ENCODE measurements at places on chromosomes 1 and 21.

GRCh38 chr1:7402548-7402850, 368.6 kb upstream of the VAMP3 start:
- no peak for DNase-seq

DNA sequence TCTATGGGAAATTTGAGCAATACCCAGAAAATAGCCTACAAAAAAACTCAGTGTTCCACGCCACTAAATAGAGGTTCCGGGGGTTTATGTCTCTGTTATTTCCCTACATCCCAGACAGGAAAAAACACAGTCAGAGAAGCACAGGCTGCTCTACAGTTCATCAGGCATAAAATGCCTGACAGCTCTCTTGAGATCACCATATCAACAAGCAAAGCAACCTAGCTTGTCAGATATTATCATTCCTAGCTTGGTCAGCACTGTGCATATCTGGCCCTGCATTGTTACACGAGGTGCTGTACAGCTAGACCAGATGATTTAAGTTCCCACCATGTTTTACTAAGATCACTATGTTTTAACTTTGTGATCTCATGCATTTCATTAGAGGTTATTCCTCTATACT, 172.6 kb downstream of the PTPRC start:
- no peak for DNase-seq

GRCh38 chr1:53621144-53621543, 117.8 kb downstream of the GLIS1 start:
- no peak for DNase-seq

GRCh38 chr1:169782596-169782995, 12.1 kb downstream of the METTL18 start:
- DNase-seq: no peak

DNA sequence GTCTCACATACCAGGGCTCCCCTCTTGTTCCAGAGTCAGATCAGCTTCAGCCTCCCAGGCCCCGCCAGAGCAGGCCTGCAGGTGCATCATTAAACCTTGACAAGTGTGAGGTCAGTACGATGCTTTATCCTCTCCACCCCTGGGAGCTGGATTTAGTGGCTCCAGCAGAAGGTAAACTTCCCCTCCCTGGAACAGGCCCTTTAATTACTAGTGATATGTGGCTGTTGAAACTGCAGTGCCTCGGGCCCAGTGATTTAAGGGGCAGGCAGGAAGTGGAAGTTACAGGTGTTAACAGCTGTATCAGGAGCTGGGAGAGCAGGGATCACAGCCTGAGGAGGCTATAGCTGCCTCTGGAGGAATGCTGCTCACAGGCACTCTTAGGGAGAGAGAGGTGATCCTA, 132.4 kb upstream of the KLHDC7A start:
- DNase-seq: no peak

DNA sequence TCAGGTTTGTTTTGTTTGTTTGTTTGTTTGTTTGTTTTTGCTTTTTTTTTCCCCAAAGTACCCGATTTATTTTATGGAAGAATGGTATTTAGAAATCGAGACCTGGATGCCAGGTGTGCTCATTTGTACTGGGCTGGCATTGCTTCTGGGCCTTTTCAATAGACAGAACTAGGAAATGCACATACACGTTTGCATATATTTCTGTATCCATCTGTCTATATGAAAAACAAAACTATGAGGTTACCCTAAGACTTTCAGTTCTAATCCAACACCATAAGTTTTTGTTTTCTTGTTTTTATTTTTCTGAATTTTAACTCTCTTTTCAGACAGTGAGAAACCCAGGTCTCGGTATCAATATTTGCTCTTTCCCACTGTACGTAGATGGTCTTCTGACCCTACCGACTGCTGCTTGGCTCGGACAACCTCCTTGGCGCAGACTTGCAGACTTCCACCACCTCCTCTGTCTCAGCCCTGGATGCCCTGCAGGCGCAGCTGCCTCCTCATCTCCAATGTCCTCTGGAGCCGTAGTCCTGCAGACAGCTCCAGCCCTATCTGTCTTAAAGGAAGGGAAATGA, 171.7 kb downstream of the NEK7 start:
- no peak for DNase-seq

DNA sequence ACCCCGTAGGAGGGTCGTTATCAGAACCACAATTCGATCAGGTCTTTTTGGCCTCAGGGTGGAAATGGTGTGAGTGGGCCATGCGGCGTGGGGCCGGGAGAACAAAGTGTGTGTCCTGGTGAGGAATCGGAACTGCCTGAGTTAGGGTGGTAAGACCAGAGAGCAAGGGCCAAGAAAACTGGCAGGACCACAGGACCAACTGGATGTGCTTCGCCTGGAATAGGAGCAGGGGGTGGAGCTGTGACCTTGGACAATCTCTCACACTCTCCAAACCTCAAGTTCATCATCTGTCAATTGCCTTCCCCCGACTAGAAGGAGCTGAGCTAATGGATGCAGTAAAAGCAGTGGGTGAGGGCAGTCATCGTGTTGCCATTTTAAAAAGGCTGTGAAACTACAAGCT, 59.5 kb downstream of the NAV1 start:
- DNase-seq: no peak

GRCh38 chr1:64172458-64172983, 30.9 kb upstream of the UBE2U start:
- DNase-seq: no peak

DNA sequence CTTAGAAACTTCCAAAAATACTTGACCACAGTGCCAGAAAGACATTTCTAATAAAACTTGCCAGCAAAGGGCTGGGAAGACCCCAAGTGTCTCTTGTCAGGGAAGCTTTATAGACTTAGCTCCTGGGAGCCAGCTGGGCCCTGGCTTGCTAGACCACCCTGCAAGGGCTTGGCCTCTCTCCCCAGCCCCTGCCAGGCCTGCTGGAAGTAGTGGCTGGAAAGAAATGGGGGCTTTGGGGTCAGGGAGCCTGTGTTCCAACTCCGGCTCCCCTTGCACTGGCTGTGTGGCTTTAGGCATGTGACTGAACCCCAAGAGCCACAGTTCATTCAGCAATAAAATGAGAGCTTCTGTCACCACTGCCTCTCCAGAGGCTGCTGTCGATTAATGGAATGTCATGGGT, 31.1 kb downstream of the H3-3A start:
- no peak for DNase-seq

DNA sequence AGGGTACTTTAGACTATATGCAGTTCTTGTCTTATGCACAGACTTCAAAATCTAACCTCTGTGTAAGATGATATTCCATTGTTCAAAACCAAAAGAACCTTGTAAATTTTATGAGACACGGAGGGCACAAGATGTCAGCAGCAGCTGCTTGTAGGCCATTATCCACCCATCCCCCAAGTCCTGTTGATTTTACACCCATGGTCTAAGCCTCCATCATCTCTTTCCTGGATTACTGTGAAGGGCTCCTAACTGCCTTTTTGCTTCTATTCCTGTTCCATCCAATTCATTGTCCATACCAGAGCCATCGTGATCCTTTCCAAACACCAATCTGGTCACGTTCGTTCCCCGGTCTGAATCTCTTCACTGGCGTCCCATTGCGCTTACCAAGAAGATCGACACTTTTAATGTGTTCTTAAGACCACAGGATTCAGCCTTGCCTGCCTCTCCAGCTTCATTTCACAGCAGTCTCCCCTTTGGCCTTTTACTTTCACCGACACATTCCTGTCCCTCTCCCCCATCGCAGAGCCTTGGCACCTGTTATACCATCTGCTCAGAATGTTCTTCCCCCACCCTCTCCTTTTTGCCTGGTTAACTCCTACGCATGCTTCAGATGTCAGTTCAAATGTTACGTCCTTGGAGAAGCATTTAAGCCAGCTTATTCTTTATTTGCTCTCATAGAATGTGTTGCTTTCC, 107.3 kb upstream of the POU3F1 start:
- no peak for DNase-seq

- no peak for DNase-seq
Observed at GRCh38 chr1:207045453-207045852, 5.6 kb downstream of the YOD1 start.

DNA sequence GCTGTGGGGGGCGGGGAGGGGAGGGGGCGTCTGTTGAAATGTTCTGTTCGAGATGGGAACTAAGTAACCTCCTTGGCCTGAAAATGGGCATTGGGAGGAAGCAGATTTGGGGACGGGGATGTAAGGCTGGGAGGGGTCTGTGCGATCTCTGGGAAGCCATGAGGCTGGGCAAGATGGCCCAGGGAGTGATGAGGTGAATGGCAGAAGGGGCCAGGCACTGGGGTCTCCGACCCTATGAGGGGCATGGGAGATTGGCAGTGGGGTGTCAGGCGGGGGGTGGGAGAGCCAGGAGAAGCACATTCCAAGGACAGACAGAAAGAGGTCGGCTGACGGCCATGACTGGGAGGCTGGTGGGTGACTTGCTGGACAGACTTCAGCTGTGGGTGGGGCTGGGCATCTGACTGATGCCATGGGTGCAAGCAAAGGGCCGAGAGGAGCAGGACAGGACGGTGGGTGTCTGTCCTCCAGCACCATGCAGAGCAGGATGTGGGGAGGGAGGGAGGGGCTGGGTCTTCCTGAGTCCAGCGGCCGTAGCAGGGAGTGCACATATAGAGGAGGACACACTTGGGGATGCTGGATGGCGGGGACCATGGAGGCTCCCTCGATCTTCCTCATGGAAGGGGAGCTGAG, 30.0 kb upstream of the COL18A1 start:
- DNase-seq: no peak

DNA sequence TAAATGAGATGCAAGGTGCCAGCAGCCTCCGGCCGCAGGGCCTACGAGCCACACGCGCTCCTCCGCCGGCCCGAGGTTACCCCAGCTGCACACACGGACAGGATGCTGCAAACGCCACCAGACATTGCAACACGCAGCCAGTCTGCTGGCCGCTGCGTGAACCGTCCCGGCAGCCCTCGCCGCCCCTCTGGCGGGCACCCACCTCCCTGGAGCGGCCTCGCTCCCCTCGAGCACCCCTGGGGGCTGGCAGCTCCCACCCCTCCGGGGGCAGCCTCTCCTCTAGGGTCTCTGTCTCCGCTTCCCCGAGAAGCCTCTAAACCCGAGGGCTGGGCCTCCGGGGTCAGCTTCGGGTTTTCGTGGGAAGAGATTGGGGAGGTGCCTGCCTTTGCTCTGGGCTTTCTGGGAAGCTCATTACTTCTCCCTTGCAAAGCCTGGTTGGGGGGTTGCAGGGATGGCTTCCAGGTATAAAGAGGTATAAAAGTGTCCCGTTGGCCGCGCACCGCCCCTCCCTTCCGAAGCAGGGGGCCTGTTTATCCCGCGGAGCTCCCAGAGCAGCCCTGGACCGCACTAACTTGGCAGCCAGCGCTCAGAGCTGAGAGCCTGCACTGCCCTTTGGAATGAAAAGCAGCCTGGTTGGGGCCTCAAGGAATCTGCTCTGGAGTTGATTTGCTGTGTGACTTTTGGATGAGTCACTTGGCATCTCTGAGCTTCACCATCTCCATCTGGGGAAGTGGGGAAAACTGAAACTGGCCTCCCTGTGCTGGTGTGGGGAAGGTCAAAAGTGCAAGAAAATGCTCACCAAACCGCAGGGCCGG, 21.8 kb downstream of the DHRS3 start:
- DNase-seq: peak; percentile 76

DNA sequence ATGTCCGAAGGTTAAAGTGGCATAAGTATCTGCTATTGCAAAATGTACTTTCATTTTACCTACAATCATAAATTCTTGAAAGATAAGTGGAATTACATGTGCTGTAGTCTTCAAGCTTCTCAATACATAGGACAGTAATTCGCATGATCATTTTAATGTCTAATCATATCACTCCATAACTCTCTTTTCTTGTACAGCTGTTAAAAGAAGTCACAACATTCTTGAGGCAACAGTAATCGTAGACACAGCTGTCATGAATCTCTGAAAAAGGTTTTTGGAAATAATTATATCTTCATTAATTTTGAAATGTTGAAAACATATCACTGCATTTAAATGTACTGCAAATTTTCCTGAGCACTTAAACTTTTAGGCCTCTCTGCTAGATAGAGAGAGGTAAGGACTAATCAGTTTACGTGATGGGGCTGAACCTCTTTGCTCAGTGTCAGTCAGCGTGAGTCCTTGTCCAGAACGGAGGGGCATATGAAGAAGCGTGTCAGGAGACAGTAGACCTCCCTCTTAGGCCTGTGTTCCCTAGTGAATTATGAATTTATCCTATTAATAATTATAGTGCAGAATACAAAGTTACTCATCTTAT, 133.4 kb downstream of the NEK7 start:
- no peak for DNase-seq

DNA sequence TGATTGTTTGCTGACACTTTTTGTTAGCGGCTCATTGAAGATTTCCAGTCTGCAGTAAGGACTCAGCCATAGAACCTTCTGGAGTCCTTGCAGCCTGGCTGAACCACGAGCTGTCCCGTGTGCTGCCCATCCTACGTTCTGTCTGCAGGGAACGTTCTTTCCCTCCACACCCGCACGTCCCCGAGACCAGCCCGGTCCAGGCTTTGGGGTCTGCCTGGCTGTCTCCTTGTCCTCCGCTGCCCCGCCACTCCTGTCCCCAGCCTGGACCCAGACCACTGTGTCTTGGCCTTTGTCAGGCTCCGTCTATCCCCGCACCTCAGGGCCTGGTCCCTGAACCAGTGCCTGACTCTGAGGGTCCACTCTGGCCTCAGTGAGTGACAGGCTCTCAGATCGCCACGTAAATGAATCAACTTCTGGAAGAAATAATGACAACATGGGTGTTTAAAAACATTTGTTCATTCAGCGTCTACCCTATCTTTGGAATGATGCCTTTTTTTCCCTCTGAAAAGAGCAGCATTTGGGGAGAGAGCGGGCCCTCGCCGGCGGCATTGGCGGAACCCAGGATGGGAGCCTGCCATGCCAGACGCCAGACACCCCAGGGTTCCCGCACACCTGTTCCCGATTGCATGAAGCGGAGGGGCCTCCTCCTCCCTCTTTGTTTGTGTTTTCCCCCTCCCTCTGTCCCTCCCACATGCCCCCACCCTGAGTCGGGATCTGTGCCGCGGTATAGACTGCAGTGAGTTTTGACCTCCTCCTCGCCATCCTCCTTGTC, 43.9 kb upstream of the C1orf174 start:
- DNase-seq: no peak

DNA sequence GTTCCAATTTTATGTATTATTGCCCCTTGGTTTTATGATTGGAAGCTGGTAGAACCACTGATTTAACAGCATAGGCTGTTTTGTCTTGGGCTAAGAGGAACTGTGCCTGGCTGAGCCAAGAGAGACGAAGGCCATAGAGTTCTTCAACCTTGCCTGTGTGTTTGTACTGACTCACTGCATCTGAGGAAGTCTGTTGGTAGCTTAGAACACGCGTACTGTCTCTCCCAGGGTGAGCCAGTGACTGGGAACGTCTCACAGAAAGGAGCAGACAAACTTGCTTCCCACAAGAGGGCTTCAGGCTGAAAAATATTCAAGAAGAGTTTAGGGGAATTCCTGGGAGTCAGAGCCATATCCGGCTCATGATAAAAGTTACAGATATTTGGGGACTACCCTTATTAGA, 14.9 kb downstream of the TMEM51 start:
- DNase-seq: peak; percentile 59

- DNase-seq: no peak
Observed at GRCh38 chr1:76012341-76013205, 62.0 kb upstream of the ST6GALNAC3 start.

- DNase-seq: no peak
Observed at GRCh38 chr1:89659322-89660081, 26.6 kb downstream of the LRRC8C start.
